Pons (tissue), 1 donor: ENCODE measurements at places on chromosomes 4 and X.

DNA sequence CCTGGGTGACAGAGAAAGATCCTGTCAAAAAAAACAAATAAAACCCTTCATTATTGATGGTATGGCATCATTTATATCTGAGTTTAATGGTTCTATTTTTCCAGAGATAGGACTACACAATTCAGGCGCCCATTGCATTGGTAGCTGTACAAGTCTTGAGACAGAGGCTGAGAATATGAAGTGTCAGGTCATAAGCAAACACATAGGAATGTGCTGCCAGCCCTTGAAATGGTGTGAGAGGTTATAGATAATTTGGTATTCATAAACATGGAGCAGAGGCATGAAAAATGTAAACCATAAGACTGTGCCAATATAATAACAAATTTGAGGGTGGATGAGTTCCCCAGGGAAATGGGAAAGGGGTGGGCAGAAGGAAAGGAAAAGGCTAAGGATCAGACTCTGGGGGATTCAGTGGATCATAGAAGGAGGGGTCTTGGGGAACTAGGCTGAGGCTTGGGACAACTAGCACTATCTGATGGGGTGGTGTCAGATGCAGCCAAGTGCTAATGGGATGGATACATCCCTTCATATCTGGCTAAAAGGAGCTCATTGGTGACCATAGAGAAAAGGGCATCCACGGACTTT lies 50.8 kb downstream of the MAOA start:
- DNase-seq = no peak

- DNase-seq = no peak
These were observed 48.4 kb upstream of the RPS6KA3 start for GRCh38 chrX:20315140-20315539.

DNA sequence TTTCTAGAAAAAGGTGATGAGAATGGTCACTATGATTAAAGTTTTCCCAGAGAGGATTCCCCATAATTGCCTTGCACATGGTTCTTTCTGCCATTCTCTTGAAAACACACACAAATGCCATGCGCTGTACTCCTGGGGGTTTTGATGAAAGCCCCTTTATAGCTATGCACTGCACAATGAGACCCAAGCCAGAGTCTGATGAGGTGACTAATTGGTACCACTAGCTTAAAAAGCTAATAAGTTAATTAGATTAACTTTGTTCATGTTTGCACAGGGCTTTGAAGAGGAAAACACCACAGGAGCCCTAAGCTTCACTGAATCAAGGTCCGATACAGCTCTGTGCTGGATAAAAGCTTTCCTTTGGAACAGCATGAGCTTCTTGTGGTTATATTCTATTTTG lies 132.2 kb downstream of the NKX6-1 start:
- no peak for DNase-seq

GRCh38 chr4:149555146-149555545 lies 260.5 kb downstream of the IQCM start:
- no peak for DNase-seq

DNA sequence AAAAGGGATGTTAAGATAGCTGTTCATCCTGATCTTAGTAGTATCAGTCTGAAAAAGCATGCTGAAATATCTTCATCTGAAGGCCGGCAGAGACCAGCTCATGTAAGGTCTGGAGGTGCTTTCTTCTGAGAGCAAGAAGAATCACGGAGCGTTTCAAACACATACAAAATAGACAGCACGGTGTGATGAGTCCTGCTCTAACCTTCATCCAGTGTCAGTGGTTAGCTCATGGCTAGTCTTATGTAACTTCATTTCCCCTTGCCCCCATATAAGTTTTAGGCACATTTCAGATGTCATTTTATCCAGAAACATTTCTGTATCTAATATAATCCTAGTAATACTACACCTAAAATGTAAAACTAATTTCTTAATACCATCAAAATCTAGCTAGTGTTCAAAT lies 27.8 kb downstream of the ADD1 start:
- no peak for DNase-seq
